ENCODE measurements at places on chromosomes 6 and 20.
A peak's percentile ranks its signal among the peaks of the same experiment; 100 is the strongest.

GRCh38 chr20:59222253-59223181 lies 58.9 kb downstream of the ZNF831 start:
- peak; percentile 39 for DNase-seq

- DNase-seq, result no peak
Observed at GRCh38 chr6:100685747-100686146, 195.4 kb downstream of the ASCC3 start.

GRCh38 chr20:12914804-12915203 lies 94.0 kb upstream of the SPTLC3 start:
- DNase-seq, result no peak

GRCh38 chr6:20334334-20334733 lies 67.3 kb upstream of the E2F3 start:
- DNase-seq, result no peak

GRCh38 chr20:12927489-12927888 lies 81.3 kb upstream of the SPTLC3 start:
- DNase-seq, result peak; percentile 64

DNA sequence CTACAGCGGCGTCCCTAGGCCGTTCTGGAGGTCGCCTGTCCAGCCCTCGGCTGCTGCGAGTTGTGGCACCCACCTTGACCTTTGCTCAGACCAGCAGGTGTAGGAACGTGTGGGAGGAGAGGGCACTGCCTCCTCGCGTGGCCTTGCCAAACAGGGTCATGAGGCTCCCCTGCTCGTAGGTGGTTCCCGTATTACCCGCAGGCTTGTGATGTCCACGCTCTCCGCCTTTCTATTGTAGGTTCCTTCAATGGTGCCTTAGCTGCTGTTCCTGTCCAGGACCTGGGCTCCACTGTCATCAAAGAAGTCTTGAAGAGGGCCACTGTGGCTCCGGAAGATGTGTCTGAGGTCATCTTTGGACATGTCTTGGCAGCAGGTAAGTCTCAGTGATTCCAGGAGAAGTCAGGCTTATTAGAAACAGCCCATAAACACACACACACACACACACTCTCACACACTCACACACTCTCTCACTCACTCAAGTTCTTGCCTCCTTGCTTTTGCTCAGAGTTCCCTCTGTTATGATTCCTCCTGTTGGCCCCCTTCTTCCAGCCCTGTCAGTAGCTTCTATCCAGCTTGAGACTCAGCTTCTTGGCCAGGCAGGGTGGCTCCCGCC lies 942 bp downstream of the ACAT2 start:
- DNase-seq, result peak; percentile 50

- DNase-seq, result peak; percentile 29
Observed at GRCh38 chr6:14728396-14729024, 517.4 kb upstream of the JARID2 start.

GRCh38 chr6:20840675-20841074 lies 306.4 kb downstream of the CDKAL1 start:
- peak; percentile 72 for DNase-seq

GRCh38 chr6:121437851-121438651 lies 2.6 kb downstream of the GJA1 start:
- peak; percentile 82 for DNase-seq

- no peak for DNase-seq
Observed at GRCh38 chr6:91387290-91388059, 800.6 kb upstream of the MAP3K7 start.

GRCh38 chr6:137093183-137094069 lies 48.7 kb upstream of the IL20RA start:
- DNase-seq, result no peak

DNA sequence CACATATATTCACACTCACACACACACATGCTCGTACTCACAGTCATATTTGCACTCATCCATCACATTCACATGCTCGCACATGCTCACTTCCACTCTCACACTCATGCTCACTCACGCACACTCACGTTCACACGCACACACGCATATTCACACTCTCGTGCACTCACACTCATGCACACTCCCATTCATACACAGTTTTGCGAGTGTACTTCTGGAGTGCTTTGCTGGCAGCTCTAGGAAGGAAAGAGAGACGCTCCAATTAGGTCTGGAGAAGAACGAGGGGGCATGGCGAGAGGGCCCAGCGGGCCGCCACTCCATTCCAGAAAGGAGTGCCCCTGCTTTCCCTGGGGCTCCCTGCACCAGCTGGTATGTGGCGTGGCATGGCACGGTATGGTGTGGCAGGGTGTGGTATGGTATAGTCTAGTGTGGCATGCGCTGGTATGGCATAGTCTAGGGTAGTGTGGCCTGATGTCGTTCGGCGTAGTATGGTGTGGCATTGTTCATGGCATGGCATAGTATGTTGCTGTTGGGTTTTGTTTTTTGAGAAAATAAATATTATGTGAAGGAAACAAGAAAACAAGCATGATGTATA lies 216.8 kb upstream of the CDYL start:
- no peak for DNase-seq

DNA sequence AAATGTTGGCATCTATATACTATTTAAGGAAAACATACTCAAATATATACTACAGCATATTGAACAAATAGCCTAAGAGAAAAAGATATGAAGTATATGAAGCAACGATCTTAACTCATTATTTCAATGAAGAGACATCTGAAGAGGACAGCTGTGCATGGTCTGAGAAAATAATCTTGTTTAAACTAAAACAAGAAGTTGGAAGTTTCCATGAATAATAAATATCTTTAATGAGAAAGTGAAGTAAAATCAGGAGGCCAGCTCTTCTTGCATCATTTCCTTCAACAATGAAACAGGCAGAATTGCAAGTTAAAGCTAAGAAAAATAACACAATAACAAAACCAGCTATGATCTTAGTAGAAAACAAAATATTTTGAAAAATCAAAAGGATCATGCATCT lies 1265.4 kb upstream of the MAP3K7 start:
- no peak for DNase-seq
